ENCODE measurements at places on chromosomes 2 and 18.
A peak's percentile ranks its signal among the peaks of the same experiment; 100 is the strongest.

- no peak for DNase-seq
Measured at GRCh38 chr2:67825476-67825875, 237.3 kb downstream of the C1D start.

DNA sequence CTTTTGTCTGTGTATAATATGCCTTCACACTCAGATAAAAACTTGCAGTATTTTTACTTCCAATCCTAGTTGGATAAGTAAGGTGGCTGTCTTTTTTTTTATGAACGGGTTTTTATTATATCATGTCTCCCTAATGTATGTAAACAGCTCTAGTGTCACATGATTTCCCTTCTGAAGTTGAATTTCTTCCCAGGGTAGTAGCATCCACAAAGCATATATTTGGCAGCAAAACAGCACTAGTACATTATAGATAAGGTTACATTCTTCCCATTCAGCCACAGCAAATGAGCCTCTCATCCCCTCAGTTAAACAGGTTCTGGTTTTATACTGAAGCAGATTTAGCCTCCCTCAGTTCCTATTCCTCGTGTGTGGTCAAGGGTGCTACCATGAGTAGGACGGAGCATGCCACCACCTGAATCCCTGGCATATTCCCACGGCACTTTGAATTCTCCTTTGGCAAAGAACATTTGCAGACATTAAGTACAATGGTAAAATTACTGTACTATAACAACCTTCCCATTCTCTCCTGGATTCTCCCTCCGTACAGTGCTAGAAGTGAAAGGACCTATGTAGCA is 15.4 kb upstream of the DTNA start:
- DNase-seq, result no peak

- DNase-seq, result no peak
Measured at GRCh38 chr2:30899516-30900054, 92.3 kb upstream of the CAPN13 start.

GRCh38 chr2:236787885-236788284 is 218.3 kb downstream of the ACKR3 start:
- no peak for DNase-seq

- no peak for DNase-seq
Measured at GRCh38 chr2:49837561-49838293, 683.4 kb upstream of the FSHR start.

DNA sequence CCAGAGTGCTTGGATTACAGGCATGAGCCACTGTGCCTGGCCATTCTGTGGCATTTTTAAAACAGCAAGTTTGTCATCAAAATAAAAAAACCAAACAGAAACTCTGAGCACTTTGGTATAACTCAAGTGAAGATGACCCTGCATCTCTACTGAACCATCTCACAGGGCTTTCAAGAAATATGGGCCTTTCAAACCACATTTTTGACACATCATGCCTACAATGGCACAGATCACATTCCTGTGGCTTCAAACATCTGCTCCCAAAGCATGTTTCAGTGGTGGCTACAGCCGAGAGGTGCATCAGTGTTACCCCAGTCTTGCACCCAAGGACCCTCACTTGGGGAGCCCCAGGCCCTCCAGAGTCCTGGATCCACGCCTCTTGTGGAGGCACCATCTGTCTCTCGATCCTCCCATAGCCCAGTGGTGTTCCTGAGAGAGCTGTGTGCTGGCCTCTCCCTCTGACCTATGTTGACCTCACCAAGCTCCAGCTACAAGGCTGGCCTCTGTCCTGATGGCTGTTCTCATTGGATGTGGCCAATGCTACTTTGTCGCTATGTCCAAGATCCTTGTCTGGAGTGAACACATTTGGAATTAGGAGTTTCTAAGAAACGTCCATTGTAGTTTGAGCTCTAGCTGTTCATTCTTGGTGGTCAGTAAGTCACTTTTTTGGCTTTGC is 55.2 kb upstream of the RALBP1 start:
- DNase-seq, result no peak

DNA sequence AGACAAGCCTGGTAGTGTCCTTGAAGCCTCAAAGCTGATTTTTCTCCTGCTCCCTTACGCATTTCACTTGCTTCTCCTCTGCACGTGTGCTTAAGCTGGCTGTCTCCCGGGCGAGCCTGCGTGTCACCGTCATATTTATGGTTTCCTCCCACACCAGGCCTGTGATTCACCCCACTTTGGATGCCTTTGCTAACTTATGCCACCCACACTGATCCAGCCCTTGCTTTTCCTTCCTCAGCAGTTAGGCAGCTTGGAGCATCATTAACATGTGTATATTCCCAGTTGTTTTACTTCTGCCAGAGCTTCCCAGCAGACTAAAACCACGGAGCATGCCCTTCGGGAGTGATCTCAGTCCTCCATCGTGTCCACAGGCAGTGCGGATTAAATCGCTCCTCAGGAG is 2.2 kb downstream of the ST3GAL5 start:
- no peak for DNase-seq

DNA sequence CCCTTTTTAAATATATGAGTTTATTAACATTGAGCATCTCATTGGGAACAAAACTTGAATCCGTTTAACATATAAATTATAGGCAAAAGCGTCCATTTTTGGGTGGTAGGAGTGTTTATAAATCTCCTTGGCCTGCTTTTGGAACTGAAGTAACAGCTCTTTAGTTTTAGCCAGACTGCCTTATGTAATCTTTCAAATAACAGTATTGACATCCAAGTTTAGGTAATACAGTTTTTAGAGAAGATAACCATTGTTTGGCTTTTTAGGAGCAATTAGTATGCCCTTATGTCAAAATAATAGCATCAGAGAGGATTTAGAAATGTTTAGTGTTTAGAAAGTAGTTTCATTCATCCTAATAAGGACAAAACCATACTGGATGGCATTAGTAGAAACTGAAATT is 361.9 kb downstream of the ARHGAP15 start:
- DNase-seq, result no peak

GRCh38 chr2:71122387-71123298 is 7.4 kb downstream of the MCEE start:
- no peak for DNase-seq

- DNase-seq, result no peak
Measured at GRCh38 chr2:98936353-98937351, 627 bp upstream of the CRACDL start.

DNA sequence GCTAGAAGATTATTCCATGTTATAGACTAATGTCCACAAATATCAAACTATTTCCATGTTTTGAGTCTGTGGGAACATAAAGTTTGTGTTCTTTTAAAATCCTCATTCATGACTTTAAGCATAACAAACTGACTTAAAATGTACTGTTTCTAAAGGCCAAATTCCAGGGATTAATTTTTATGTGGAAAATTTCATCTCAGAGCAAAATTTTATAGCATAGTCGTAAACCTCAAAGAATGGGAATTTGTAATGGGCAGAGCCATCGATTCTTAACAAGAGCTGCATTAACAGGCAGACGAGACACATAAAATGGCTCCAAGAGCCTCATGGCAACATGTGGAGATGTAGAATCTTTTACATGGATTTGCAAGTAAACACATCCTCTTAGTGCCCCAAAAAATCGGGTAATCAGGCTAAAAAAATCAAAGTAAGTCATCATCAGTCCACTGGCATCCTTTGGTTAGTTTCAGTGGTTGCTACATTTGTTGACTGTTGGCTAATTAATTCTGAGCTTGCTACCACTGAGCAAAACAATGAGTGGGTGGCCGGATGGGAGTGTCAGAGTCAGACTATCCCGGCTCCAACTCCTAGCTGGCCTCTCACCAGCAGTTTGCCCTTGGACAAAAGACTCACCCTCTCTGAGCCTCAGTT is 119.6 kb downstream of the FAM210A start:
- DNase-seq, result no peak

DNA sequence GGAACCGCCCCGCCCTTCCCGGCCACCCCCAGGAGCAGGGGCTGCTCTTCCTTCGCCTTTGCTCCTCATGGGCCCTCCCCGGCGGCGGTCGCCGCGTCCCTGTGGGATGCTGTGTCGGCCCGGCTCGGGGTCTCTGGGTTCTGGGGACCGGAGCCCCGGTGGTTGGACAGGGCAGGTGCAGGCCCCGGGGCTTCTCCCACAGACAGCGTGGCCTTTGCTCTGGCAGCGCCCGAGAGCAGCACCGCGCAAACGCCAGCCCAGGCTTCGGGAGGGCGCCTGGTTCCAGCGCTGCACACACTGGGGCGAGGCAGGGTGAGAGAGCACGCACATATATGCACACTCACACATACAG is 9.0 kb upstream of the KCNG2 start:
- DNase-seq, result no peak

- DNase-seq, result no peak
Measured at GRCh38 chr18:55265984-55266383, 306.7 kb upstream of the CCDC68 start.

DNA sequence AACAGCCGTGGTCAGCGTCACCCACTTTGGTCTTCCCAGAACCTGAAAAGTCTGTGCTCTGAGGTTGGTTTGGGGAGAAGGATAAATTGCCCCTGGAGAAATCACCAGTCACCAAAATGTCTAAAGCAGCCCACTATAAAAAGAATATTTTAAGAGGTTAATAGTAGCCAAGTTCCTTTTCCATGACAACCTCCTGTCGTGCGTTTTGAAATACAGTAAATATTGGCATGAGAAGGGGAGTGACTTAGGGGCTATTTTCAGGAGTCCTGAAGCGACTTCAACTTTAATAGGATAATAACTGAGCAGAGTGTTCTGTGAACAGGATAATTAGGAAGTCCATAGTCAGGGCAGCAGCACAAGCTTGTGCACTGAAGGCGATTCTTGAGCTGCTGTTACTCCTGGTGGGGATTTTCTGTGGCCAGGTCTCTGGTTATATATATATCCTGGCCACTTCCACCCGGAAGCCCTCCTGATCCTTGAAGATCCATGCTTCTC is 49.3 kb downstream of the RNF144A start:
- DNase-seq, result no peak

- no peak for DNase-seq
Measured at GRCh38 chr2:233385489-233386044, 31.3 kb downstream of the DGKD start.

DNA sequence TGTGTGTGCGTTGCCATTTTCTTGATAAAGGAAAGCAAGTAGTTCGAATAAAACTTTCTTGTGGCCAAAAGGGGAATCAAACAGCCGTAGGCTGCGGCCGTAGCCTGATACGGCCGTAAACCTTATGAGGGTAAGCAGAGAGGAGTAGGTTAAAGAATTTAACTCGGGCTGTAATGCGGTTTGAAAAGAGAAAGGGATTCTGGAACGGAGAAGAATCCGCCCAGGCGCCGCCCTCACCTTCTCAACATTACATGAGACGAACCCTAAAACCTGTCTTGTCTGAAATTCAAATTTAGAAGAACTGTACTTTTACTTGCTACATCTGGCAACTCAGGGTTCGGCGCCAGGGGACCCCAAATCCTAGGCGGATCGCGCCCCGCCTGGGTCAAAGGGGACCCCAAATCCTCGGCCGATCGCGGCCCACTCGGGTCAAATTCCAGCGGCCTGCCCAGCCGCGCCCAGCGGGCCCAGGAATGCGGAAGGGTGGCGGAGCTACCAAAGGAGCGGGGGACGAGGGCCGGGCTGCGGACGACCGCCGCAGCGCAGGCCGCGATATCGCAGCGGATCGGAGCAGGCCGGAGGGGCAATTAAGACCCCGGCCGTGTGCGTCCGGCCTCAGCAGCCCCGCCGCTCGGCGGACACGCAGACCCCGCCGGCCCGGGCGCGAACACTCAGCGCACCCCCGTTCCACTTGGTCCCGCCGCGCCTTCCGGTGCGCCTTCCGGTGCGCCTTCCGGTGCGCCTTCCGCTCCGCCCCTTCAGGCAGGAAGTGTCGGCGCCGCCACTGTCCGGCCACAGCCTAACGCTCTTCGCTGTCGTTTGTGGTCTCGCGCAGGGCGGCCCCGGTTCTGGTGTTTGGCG is at the start of gene MYL12B:
MYL12B (plus strand) TSS at position 761 of the 861 bp plus-strand sequence. CDS start 10,766 bp downstream, outside the sequence.
- peak; percentile 34 for DNase-seq

DNA sequence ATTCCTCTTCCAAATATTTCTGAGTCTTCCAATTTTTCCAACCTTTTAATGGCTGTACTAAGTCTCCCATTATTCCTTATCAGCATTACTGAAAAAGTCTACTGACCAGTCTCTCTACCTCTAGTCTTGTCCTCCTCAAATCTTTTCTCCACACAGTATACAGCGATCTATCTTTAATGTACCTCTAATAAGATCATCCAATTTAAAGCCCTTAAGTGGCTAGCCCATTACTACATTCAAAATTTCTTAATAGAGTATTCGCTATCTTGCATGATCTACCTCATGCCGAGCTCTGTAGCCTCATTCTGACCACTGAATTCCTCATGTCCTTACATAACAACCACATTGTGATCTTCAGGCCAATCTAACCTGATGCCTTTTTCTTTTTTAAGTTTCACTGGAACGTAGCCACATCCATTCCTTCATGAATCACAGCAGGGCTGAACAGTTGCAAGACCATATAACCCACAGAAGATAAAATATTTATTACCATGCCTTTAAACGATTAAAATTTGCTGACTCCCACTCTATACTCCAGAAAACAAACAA is 57.9 kb downstream of the SLC66A3 start:
- DNase-seq, result no peak

- DNase-seq, result no peak
Measured at GRCh38 chr2:181805228-181806038, 86.1 kb upstream of the ITPRID2 start.

- DNase-seq, result no peak
Measured at GRCh38 chr18:79878741-79879378, 72.6 kb downstream of the SLC66A2 start.

DNA sequence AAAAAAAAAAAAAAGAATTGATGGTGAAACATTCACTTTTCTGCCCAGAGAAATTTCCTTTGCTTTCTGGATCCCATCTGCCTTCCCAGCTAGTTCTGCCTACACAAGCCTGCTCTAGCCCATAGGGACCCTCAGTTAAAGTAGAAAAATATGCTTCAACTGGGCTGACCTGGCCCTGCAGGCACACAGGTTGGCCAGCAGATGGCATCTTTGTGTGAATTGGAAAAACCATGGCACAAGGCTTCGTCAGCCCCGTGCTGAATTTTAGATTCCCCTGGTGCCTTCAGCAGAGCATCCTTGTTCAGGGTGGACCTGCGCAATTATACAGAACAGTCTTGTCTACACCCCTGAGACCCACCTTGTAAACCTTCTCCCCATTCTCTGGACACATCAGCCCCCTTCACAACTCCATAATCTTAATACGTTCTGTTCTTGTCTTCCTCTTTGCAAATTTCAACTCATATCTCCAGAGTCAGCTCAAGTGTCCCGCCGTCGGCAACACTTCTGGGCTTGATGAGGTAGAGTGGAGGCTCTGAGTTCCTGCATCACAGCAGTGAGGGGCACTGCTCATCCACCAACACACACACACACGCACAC is 114.5 kb downstream of the INSIG2 start:
- no peak for DNase-seq

- no peak for DNase-seq
Measured at GRCh38 chr18:75211953-75212750, 1.6 kb downstream of the TSHZ1 start.

GRCh38 chr2:216536734-216537210 is 38.1 kb downstream of the RPL37A start:
- no peak for DNase-seq

DNA sequence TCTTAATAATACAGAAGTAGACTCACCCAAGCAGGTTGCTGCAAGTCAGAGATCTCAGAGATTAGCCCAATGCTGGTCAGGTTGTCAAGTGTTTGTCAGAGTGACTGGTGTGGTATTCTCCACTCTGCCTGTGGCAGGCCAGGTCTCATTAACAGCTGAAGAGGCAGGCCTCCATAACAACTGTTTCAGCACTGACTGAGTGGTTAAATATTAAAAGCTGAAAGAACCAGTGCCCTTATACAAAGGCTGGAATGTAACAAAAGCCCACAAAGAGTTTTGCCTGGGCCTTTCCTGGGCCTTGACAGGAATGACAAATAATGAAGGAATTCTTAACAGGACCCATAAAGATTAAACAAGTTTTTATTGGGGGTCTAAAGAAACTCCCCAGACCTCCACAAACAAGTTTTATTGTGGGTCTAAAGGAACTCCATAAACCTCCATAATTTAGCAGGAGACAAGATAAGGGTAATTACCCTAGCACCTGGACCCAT is 26.8 kb downstream of the SULT1C2 start:
- no peak for DNase-seq

Measured in SHP77 treated with DMSO at 0.1 percent for 48 hours (cell line).